ENCODE measurements at places on chromosomes 12 and 14. TPM values are rescaled to one million over a fixed set of nuclear protein-coding genes. Genes with fewer than 3 reads are reported as not detected.

Gene RASSF9
- total RNA-seq: not detected

Gene CLEC14A
- not detected for total RNA-seq

Gene RDH12
- not detected for total RNA-seq

Gene GALNT8
- total RNA-seq: 2.9 TPM

Gene ACOT4
- 0.55 TPM for total RNA-seq

Gene TEX52
- 0.16 TPM for total RNA-seq

Gene MDM1
- 19.2 TPM for total RNA-seq

Gene BHLHE41
- not detected for total RNA-seq

Gene DNAH10
- 0.14 TPM for total RNA-seq

Gene SLCO1B1
- not detected for total RNA-seq

Gene LALBA
- not detected for total RNA-seq

Gene ANO2
- total RNA-seq: not detected

Gene SDR9C7
- total RNA-seq: not detected

Gene BCL11B
- 79.6 TPM for total RNA-seq

Gene CACNB3
- total RNA-seq: 10.4 TPM

Gene PTGER2
- 123 TPM for total RNA-seq

Gene HOXC10
- not detected for total RNA-seq

Gene TSHR
- 1.9 TPM for total RNA-seq

Gene LPAR5
- 6.2 TPM for total RNA-seq

Gene PMEL
- total RNA-seq: 0.25 TPM

Gene CATSPERB
- total RNA-seq: 8.0 TPM

Gene ANKRD33
- not detected for total RNA-seq

Gene ABHD12B
- total RNA-seq: not detected

Gene LMO3
- not detected for total RNA-seq

Gene C12orf56
- 0.16 TPM for total RNA-seq

Gene TMCC3
- total RNA-seq: not detected

Gene DPF3
- total RNA-seq: 2.7 TPM

Gene PLEKHG7
- not detected for total RNA-seq

Gene RNU4-1
- 3,380 TPM for total RNA-seq

Gene SIX4
- total RNA-seq: 0.82 TPM

Gene RESF1
- total RNA-seq: 110 TPM

Gene IFNG
- 3.4 TPM for total RNA-seq

Gene SCN8A
- total RNA-seq: 0.64 TPM

Gene C3AR1
- 3.6 TPM for total RNA-seq

Gene ARMH4
- total RNA-seq: not detected

Gene ANKRD13A
- total RNA-seq: 82.5 TPM

Gene GPRC5A
- total RNA-seq: not detected

Gene PSMB11
- not detected for total RNA-seq

Gene TMEM229B
- 19.4 TPM for total RNA-seq

Gene CCNT1
- 56.1 TPM for total RNA-seq

Gene TRIM9
- 0.18 TPM for total RNA-seq

Gene CLEC1B
- not detected for total RNA-seq

Gene SLC16A7
- total RNA-seq: 43.7 TPM

Gene KCNH3
- total RNA-seq: 1.2 TPM

Gene HSPB8
- total RNA-seq: not detected

Gene PRIM1
- 54.7 TPM for total RNA-seq

Gene SDS
- total RNA-seq: not detected

Gene ASIC1
- total RNA-seq: 8.5 TPM

Gene PLEKHD1
- 0.16 TPM for total RNA-seq

Gene GPD1
- 0.41 TPM for total RNA-seq

Gene EPYC
- total RNA-seq: not detected

Gene NPAS3
- not detected for total RNA-seq

Gene TRIAP1
- total RNA-seq: 31.9 TPM

Gene RTL1
- not detected for total RNA-seq

Gene RIN3
- total RNA-seq: 37.1 TPM

Gene PRKAG1
- total RNA-seq: 73.8 TPM

Gene TBC1D30
- 0.11 TPM for total RNA-seq
